ENCODE measurements at places on chromosomes 5 and 9.

DNA sequence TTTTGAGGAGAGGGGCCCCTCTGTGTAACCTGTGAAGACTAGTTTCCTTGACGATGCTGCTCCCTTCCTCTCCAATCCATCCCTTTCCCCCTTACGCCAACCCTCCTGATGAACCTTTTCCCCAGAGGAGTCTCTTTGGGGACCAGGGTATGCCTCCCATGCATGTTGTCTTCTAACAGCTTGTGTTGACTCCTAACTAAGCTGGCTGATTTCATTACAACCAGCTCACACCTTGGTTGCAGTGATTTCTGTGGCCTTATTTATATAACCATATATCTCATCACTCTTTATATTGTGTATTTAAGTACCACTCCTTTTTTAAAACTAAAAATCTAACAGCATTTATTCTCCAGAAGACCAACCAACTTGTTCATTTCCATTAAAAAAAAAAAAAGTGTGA, 42.5 kb downstream of the SFXN1 start:
- no peak for DNase-seq

DNA sequence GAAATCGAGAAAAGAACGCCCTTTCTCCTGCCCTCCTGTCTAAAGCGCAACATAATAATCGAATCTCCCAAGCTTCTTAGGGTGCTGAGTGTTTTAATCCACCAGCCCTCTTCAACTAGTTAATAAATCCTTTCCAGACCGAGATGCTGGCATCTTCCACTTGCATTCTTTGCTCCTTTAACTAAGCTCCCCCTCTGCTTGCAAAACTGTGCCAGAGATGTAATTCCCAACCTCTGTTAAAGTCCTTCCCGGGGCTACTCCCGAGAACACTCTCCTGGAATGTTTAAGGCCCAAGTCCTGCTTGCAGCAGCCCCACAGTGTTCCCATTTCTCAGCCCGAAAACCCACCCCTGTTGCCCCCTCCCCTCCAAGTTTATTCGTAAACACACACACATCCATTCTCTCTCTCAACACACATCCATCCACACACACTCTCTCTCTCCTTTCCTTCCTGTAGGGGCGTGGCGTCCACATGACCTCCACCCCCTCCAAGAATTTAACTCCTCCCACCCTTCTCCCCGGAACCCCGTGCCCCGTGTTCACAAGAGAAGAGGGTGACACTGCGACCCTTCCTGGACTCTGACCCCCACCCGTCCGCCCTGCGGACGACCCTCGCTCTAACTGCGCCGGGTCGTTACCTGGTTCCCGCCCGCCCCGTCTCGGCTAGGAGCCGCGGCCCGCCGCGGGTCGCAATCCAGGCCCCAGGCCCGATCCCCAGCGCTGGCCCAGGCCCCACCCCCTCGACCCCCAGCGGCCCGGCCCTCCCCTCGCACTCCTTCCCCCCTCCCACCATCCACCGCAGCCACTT, 7.0 kb upstream of the MGAT1 start:
- DNase-seq: peak; percentile 67

GRCh38 chr5:89866410-89866809, 543.1 kb downstream of the CETN3 start:
- DNase-seq: no peak

GRCh38 chr9:135478829-135479468, 633 bp upstream of the PPP1R26 start:
- no peak for DNase-seq

GRCh38 chr5:33341351-33341750, 99.4 kb upstream of the TARS1 start:
- DNase-seq: no peak

- no peak for DNase-seq
Measured at GRCh38 chr5:97355775-97356174, 172.7 kb upstream of the RIOK2 start.

- DNase-seq: no peak
Measured at GRCh38 chr5:56494300-56494731, 261.2 kb upstream of the ANKRD55 start.

GRCh38 chr9:8904771-8905515, 1105.4 kb upstream of the DMAC1 start:
- no peak for DNase-seq

All from stimulated activated CD8-positive, alpha-beta memory T cell treated with anti-CD3 and anti-CD28 coated beads, Interleukin-15, amount 100 ng/mL, for 1 hour (primary cell).